ENCODE measurements at places on chromosomes 16 and 17.

DNA sequence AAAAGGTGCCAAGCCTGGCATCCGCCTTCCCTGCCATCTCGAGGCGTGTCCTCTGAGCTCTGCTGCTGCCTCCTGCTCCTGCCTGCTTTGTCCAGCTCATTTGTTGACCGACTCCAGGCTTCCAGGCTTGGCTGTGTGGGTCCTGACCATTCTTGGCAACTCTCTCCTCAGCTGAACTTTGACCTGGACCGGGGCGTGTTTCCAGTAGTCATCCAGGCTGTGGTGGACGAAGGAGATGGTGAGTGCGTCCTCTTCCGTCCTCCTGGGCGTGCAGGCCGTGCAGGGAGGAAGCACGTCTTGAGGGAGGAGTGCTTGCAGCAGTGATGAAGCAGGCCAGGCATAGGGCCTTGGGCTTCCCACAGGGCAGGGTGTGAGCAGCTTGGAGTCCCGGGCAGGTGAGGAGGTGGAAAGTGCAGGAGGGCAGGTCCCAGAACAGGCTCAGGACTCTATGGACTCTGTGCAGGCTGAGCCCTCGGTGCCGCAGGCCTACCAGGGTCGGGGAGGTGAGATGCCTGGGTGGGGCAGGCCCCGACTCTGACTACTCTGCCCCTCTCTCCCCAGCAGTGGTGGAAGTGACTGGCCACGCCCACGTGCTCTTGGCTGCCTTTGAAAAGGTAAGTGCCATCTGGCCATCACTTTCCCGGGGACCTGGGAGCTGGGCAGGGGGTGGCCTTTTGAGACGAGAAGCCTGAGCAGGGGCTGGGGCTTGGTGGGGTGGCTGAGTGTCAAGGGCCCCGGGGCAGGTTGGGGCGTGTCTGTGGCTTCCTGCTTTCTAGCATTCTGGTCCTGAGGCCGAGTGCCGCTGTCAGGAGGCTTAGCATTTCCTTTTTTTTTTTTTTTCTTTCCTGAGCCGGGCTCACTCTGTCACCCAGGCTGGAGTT is 28.6 kb upstream of the NUDT16L1 start:
- no peak for DNase-seq

GRCh38 chr16:66434619-66435430 is 7.7 kb downstream of the BEAN1 start:
- DNase-seq: no peak

DNA sequence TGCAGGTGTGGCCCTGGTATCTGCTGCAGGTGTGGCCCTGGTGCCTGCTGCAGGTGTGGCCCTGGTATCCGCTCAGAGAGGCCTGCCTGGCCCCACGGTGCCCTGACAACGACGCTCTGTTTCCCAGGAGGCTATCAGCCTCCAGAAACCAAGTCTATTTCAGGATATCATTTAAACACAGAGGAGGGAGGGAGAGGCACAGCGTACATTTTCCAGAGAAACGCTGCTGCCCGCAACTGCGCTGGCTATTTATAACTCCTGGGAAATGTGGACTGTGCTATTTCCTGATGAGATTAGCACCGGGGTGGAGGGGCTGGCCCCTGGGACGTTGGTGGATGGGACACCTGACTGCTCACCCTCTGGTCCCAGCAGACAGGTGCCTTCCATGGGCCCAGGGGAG is 22.5 kb downstream of the TIMM22 start:
- DNase-seq: no peak

GRCh38 chr16:73321853-73322252 is 273.9 kb upstream of the ZFHX3 start:
- no peak for DNase-seq

DNA sequence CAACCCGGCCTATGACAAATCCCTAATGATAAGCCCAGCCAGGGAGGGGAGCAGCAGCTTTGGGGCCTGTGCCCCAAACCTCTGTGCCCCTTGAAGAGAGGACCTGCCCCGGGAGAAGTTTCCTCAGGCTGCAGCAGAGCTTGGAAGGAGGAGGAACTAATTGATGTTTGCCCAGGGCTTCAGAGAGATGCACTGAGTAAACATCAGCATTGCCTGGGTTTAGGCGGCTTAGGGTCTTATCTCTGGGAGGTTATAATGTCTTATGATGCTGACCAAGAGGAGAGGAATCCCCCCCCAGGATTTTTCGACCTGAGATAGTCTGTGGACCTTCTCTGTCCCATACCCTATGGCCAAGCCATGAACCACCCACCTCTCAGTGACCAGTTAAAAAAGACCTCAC is 148.7 kb upstream of the SDK2 start:
- no peak for DNase-seq

- DNase-seq: no peak
These were observed 45.1 kb downstream of the SF3B3 start for GRCh38 chr16:70568601-70569237.
